Activated CD4-positive, alpha-beta T cell treated with anti-CD3 and anti-CD28 coated beads, Interleukin-10, Interleukin-2, amounts not matched to agents 100 ng/mL and 50 ng/mL, durations not matched to agents 16 hours and 8 hours (primary cell): ENCODE measurements at places on chromosomes 1 and 21.

DNA sequence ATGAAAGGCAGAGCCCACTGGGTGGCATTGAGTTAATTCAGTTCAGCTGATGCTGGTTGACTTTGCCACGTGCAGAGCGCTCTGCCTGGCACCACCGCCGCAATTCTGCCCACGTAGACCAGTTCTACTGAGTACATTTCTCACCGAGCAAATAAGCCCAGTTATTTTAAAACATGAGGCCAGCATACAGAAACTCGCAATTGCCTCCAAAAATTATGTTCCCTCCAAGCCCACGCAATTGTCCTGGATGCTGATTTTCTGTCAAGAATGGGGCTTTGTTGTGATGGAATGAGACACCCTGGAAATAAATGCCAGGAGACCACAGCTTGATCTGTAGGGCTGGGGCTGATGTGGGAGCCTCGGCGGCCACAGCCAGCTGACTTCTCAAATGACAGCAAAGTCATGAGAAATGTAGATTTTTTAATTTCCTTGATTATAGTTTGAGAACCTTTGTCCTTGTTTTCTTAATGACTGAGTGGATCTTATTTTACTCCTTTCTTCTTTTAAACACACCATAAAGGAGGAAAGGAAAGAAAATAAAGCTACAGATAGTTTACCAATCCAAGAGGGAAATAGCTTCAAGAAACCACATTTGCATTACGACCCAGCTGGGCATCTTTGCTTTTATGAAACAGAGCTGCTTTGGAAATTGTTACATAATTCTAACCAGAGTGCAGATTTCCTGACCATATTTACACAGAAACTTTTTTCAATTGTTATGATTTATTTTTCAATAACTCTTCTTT lies 11.6 kb upstream of the PARP1 start:
- DNase-seq, result no peak

- no peak for DNase-seq
Measured at GRCh38 chr21:42146273-42146805, 72.6 kb upstream of the ABCG1 start.

GRCh38 chr1:28308750-28309149 lies 20.1 kb upstream of the MED18 start:
- no peak for DNase-seq

DNA sequence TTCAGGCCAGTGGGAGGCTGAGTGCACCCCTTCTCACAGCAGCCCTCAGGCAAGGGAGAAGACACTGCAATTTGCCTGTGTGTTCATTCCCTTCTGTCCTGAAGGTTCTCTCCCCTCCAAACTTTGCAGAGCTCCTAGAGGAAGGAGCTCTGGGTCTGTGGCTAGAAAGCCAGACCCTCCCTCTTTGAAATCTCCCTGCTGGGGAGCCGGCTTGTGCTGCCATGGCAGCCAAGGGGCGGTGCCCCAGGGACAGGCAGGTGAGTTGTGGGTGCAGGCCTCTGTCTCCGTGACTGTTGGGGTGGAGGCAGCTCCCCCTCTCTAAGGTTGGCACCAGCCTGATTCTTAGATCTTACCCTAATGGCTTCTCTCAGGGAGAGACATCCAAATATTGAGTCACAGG lies 53.0 kb downstream of the OLFML2B start:
- DNase-seq, result no peak

DNA sequence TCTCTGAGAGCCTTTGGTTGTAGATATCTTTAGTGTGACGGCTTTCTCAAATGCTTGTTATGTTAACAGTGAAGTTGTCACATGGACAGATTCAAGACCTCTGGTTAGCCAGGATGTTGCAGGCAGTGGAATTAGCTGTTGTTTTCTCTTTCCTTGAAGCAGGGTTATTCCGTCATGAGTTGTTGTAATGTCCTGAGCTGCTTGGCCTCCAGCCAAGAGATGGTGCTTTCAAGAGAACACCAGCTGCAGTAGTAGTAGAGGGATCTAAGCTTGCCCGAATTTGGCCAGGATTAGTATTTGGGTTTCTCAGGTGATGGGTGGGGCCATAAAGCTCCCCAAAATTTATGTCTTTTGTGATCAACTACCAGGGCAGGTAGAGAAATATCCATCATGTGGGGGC lies 13.4 kb downstream of the KCNE1 start:
- DNase-seq, result no peak

DNA sequence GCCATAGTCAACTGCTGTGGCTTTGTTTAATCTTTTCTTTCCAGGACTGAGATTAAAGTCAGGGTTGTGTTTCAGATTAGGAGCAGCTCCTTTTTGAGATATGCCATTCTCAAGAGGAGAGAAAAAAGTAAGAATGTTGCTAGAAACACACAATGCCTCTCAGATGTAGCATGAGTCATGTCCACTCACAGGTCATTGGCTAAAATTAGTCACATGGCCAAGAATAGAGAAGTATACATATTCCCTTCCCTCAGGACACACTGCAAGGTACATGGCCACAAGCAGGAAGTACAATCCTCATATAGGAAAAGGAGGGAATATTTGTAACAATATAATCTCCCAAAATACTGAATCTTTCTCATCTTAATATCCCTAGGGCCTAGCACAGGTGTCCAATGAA lies 141.9 kb upstream of the PTBP2 start:
- DNase-seq, result no peak

DNA sequence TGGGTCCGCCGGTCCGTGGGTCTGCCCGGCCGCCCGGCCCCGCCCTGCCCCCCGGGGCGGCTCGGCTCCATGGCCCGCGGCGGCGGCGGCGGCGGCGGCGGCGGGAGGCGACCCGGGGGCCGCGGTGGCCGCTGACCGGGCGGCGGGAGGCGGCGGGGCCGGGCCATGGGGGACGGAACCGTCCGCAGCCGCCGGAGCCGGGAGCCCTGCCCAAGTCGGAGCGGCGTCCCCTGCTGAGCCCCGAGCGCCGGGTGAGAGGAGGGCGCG lies 184 bp downstream of the B4GALT2 start:
- no peak for DNase-seq

GRCh38 chr1:211596418-211597181 lies 17.6 kb upstream of the SLC30A1 start:
- no peak for DNase-seq

- DNase-seq, result no peak
Measured at GRCh38 chr1:231630558-231631205, 4.1 kb downstream of the DISC1 start.

DNA sequence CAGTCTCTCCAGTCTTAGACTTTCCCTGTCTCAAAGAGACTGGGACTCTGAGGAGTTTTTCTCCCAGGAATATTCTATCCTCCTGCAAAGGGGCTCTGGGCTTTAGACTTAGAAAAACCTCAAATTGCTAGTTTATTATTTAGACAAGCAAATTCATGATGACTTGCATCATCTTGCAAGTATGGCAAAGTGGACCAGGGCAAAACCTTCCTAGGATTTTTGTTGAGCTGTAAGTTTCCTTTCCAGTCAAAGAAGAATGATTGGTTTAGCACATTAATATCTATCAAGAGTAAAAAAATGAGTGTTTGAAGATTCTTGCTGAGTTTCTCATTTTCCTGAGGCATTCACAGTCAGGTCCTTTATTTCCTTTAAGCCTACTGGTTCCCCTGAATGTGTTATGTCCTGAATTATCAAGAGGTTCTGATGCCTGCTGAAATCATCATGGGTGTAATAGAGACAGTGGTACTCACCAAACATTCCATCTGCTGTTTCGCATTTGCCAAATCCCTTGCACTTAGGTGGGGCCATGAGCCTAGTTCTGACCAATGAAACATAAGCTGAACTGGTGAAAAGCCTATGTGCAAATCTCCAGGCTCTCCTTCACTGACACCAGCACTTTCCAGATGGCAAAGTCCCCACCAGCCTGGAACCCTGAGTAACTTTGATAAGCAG lies 25.2 kb upstream of the SPAG17 start:
- no peak for DNase-seq

DNA sequence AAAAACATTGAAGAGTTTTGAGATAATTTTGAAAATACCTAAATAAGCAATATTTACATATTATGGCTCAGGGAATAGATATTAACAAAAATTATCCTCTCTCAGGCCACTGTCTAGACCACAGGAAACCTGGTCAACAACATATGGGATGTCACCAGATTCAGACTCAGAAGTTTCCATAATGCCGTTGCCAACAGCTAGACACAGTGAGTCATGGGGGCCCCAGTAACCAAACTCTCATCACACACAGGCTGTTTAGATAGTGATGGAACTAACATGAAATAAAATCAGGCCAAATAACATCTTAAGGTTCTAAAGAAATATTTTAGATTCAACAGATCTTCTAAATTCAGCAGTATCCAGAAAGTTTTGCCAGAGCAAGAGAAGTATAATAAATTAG lies 681.7 kb upstream of the ADAMTS5 start:
- no peak for DNase-seq

GRCh38 chr1:64892576-64893573 lies 73.5 kb downstream of the JAK1 start:
- no peak for DNase-seq

DNA sequence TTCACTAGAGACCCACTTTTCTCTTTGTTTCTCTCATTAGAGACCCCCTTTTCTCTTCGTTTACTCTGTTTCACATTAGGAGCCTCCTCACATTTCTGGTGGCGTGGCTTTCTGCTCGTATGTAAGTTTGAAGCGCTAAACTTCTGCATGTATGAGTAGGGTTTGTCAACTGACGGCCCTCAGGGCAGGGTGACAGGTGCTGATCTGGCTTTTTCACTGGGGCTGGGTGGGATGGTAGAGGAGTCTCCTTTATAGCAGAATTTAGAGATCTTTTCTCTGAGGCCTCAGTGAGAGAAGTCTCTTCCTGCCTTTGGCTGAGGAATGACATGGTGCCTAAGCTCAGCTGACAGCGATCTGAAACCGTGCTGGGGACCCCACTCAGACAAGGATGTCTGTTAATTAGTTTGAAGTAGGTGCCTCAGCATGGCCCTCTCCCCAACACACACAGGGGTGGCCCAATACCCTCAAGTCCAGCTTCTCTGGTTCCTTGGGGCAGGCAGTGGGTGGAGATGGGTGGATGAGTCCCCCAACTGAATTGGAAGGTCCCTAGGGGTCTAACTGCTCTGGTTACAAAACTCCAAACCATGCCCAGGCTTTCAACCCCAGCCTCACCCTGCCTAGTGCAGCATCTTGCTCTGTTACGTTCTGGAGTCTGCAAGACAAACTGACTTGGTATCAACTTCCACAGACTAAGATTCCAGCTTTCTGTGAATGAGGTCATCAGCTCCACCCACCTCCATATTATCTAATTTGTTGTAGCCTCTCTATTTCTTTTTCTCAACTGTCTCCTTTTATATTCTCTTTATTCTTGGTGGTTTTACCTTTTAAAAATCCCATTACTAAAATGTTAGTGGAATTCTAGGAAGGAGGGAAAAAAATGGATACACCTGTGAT lies 3.2 kb downstream of the SLC1A7 start:
- DNase-seq, result no peak

GRCh38 chr1:231584117-231584516 lies 42.5 kb upstream of the DISC1 start:
- peak; percentile 19 for DNase-seq

DNA sequence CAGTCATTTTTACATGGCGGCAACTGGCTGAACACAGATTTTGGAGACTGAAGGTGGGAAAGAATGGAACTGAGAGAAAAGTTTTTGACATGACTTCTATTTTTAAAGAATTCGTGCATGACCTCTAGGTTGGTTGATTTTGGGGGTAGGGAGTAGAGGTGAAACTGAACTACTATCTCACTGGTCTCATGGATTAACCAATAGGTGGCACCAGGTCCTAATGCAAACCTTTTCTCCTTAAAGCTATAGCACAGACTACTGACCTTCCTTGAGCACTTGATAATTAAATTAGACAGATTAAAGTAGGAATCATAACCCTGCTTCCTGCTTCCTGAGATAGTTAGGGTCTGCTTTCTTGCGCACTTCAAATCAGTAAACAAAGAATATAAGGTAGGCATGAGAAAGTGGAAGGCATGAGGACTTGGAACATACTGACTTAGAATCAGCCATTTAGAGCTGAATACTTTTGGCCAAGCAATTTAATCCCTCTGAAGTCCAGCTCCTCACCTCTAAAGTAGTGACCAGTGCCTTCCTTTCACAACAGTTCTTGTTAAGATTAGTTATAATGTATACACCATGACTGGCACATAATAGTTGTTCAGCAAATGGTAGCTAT lies 206.0 kb downstream of the CENPF start:
- DNase-seq, result no peak

- DNase-seq, result peak; percentile 28
Measured at GRCh38 chr1:159177272-159177907, 6.0 kb downstream of the CADM3 start.

DNA sequence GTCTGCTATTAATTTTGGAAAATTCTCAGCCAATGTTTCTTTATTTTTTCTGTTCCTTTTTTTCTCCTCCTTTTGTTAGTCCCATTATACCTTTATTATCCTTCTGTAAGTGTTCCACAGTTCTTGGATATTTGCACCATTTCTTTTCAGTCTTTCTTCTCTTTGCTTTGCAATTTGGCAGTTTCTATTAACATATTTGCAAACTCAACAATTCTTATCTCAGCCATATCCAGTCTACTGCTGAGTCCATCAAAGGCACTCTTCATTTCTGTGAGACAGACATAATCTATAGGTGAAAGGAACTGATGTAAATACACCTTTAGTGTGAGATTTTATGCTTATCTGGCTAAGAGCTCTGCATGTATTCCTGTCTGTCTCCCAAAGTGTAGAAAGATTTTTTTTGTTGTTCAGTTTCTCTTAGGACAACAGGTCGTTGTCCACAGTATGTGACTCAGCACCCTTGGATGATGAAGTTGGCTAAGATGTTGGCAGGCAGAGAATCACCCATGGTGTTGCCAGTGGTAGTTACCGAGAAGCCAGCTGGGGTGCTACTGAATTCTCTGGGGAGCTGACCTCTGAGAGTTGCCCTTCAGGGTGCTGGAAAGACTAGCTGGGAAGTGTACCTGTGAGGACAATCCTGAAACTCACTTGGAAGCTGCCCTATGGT lies 38.4 kb downstream of the LEPR start:
- no peak for DNase-seq

GRCh38 chr1:95233319-95233736 lies 682 bp upstream of the RWDD3 start:
- DNase-seq, result no peak

GRCh38 chr1:18233176-18233864 lies 125.7 kb downstream of the IGSF21 start:
- DNase-seq, result no peak

GRCh38 chr1:114126261-114127095 lies 27.2 kb downstream of the SYT6 start:
- no peak for DNase-seq

- DNase-seq, result no peak
Measured at GRCh38 chr1:15728937-15729657, 7.0 kb upstream of the SLC25A34 start.

GRCh38 chr1:2046953-2047748 lies 3.1 kb upstream of the PRKCZ start:
- DNase-seq, result no peak

DNA sequence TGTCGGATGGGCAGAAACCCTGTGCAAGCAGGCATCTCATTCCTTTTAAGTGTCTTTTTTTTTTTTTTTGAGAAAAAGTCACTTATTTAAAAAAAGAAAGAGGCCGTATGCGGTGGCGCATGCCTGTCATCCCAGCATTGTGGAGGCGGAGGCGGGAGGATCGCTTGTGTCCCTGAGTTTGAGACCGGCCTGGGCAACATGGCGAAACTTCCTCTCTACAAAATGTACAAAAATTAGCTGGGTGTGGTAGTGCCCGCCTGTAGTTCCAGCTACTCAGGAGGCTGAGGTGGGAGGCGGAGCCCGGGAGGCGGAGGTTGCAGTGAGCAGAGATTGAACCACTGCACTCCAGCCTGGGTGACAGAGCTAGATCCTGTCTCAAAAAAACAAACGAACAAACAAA lies 1.7 kb downstream of the GPR137B start:
- no peak for DNase-seq
